Motor neuron (in vitro differentiated cells): ENCODE measurements at places on chromosomes 6 and 20. TPM values are rescaled to one million over a fixed set of nuclear protein-coding genes. Genes with fewer than 3 reads are reported as not detected.

- ATAC-seq, result no peak
Measured at GRCh38 chr20:24964506-24964840, 15.4 kb downstream of the CST7 start.

Gene LY6G6C
- total RNA-seq, result 0.36 TPM in 1 of 2 replicates, not detected in the other

DNA sequence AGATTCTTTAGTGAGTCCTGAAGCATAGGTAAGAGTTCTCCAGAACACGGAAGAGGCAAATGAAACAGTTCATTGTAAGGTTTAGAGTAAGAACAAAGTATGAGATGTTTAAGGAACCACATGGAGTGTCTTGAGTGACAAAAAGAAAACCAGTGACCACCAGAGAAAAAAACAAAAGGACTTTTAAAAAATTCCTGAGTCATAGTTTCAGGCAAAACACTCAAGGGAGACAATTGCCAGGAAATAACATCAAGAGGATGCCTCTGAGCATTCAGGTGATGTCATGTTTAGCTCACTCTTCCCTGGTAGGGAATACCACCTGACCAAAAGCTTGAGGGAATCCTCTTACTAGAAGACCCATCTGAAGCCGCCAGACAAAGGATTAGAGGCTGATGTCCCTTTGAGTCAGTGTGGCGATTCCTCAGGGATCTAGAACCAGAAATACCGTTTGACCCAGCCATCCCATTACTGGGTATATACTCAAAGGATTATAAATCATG lies 110.3 kb downstream of the COL19A1 start:
- ATAC-seq, result peak; percentile 50

Gene HAO1
- total RNA-seq, result not detected in 2 replicates

DNA sequence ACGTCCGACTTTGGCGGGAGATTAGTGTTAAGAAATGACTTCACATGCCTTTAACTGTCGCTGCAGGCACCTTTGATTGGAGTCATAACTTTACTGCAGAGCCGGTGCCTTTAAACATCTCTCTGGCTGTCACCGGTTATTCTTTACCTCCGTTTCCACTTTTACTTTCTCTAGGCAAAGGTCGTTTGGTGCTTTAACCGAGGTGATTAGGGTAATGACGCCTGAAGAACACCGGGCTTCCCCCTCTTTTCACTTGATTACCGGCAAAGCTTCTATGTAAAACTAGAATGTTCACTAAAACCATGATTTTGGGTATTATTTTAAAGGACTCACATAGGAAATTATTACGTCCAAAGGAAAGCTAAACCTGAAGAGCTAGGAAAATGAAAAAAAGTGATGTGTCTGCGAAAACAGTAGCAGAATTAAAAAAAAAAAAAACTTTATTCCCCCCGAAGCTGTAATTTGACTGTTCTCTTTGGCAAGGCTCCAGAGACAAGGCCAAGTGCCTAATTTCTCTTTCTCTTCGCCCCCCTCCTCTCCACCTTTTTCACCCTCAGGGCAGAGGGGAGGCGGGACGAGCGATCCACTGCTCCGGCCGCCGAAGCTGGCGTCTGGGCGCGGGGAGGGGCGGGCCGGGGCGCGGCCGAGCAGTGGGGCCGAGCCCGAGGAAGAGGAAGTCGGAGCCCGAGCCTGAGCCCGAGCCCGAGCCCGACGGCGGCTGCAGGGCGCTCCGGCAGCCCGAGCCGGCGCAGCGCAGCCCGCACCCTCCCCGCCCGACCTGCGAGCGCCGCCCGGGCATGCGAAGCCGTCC lies at the start of gene PLEKHG1:
Gene PLEKHG1 (plus strand): TSS at position 687 of the 811 bp plus-strand sequence. CDS start 133,797 bp downstream, outside the sequence.
- peak; percentile 78 for ATAC-seq

Gene PGC
- not detected in 2 replicates for total RNA-seq

DNA sequence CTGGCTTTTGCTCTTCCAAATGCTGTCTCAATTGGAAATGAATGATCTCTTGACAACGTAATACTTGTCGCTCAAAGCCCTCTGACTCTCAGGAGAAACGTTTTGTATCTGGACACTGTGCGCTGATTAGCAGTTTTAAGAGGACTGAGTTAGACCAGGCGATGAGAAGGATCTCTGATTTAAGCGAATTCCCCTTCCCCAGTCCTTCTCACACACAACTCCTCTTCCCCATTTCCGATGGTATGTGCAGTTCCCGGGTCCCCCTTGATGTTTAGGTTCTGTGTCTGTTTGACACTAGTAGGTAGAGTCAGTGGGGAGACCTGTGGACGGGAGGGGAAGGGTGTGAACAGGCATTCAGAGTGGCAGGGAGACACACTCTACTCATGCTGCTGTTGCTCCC lies 2.5 kb downstream of the ZDHHC14 start:
- no peak for ATAC-seq

DNA sequence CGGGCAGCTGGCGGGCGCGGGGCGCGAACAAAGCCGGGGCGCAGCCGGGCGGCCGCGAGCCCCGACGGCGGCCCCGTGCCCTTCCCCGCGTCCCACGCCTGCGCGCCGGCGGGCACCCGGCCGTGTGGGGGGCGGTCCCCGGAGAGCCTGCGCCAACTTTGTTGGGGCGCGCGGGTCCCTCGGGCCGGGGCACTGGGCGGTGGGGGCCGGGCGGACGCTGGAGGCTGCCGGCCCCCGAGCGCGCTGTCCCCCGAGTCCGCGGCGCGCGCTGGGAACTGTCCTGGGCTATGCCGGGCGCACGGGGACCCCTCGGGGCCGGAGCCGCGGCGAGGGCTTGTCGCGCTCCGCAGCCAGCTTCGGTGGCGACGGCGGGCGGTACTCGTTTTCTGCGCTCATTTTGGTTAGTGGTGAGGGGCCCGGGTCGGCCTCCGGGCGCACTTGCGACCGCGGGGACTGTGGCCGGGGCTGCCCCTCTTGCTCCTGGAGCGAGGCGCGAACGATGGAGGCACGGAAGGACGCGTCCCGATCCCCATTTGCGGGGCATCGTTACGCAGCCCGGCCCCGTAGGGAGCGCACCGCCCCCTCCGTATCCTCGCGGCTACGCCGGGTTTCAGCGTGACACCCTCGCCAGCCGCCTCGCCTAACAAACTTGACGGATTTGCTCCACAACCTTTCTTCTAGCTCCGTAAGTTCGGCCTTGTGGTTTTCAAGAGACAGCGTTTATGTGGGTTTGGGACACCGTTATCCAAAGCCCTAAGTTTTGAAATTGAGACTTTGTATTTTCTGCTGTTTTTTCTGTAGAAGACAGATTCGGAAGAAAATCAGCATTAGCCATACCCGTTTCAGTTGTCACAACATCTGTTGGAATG lies 622 bp downstream of the SS18L1 start:
- peak; percentile 20 for ATAC-seq

Gene ARHGAP40
- not detected in 2 replicates for total RNA-seq

GRCh38 chr6:144823131-144823530 lies 538.0 kb downstream of the UTRN start:
- no peak for ATAC-seq

Gene CNKSR3
- 2.0 and 2.1 TPM in 2 replicates for total RNA-seq

DNA sequence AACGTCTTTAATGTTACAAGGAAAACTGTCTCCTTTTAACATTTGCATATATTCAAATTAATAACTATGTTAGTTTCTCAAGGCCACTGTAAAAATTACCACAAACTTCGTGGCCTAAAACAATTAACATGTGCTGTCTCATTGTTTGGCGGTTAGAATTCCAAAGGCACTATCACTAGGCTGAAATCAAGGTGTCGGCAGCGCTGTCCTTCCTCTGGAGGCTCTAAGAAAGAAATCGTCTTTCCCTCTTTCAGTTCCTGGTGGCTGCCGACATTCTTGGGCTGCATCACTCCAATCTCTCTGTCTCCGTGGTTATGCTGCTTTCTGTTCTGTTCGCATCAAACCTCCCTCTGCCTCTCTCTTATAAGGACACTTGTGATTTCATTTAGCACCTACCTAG lies 4.2 kb downstream of the TPD52L1 start:
- no peak for ATAC-seq

Gene AVP
- not detected in 2 replicates for total RNA-seq

GRCh38 chr20:12916699-12917098 lies 92.1 kb upstream of the SPTLC3 start:
- ATAC-seq, result no peak

DNA sequence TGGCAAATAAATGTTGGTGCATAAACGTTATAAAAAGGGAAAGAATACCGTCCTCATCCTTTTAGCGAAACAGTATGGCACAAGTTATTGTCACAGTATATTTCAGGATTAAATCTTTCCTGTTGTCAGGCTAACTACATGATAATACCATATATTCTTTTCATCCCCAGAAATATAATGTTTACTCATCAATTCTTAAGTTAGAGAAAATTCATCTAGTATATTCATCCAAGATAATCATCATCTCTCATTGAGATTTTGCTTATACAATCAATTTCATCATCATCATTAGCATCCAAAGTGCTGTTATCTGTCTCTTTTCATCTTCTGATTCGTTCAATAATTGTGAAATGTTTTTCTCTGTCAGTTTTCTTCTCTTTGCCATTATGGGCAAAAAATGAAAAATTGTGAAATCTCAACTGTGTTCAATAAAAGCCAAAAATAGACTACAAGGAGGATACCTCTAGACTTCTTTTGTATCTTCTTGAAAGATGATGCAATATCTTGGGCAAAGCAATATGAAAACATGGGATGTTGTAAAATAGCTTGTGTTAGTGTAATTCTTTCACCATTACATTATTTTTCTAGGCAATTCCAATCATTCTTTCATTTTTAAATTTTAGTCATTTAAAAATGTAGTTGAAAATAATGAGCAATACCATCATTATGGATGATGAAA lies 2.6 kb downstream of the SPACA1 start:
- no peak for ATAC-seq

Gene OOEP
- 0.81 TPM in 1 of 2 replicates, not detected in the other for total RNA-seq

Gene GGTLC1
- total RNA-seq, result not detected in 2 replicates

DNA sequence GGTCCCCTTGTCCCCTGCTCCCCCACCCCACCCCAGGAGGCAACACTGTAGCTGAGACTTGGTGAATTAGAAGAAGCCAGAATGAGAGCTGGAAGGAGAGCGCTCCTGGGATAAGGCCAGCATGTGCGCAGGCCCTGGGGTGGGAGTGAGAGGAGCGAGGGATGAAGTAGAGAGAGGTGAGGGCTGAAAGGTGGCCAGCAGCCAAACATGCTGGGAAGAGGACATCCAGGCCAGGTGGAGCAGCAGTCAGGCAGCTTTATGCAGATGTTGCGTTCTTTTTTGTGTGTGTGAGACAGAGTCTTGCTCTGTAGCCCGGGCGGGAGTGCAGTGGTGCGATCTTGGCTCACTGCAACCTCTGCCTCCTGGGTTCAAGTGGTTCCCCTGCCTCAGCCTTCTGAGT lies 2.2 kb upstream of the BPIFB1 start:
- ATAC-seq, result no peak

Gene NOX3
- total RNA-seq, result not detected in 2 replicates

- no peak for ATAC-seq
Measured at GRCh38 chr6:170185175-170185978, 105.5 kb downstream of the DLL1 start.

GRCh38 chr6:133814797-133815196 lies 74.1 kb upstream of the TCF21 start:
- ATAC-seq, result no peak

Gene CCM2L
- total RNA-seq, result 0.26 TPM in 1 of 2 replicates, not detected in the other

GRCh38 chr6:7145885-7146828 lies 38.4 kb downstream of the RREB1 start:
- ATAC-seq, result peak; percentile 29

DNA sequence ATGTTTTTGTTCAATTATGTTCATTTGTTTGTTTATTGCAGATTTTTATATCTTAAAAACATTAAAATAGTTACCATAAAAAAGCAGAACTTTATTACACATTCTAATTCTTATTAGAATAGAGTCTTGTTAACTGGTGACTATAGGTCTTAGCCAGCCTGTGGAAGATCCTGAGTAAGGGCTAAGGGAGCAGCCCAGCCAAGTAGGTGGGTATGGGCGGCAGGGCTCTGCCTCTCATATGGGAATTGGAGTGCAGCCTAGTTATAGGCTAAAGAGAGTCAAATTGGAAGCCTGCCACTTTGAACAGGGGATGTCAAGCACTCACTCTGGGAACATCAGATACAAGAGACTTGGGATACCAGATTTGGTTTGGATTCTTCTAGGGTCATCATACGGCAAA lies 10.5 kb upstream of the HSF2 start:
- no peak for ATAC-seq

DNA sequence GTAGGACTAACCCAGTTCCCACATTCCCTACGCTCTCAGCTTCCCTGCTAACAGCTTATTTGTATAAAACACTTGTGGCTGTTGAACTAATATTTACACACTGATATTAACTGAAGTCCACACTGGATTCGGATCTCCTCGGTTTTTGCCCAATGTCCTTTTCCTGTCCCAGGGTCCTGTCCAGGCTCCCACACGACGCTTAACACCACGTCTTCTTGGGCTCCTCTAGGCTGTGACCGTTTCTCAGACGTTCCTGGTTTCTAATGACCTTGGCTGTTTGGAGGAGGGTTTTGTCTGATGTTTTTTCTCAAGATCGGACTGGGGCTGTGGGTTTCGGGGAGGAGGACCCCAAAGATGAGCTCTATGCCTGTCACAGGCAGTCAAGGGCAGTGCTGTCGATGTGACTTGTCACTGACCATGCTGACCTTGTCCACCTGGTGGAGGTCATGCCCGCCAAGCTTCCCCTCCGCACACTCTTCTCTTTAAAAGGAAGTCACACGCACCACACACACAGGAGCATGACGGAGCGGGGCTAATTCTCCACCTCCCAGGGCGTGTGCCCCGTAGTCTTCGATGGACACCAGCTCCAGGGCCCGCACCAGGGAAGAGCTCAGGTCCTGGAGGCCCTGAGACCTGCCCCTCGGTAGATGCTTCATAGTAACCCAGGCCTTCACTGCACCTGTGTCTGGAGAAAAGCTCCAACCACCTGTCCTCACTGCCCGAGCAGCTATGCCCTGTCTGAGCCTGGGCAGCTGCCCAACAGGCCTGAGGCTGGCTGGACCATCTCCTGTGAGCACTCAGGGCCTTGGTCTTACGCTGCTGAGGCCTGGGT lies 72.0 kb downstream of the TTLL2 start:
- no peak for ATAC-seq

Gene PHACTR1
- 13.4 and 14.8 TPM in 2 replicates for total RNA-seq

- ATAC-seq, result no peak
Measured at GRCh38 chr20:59729506-59729905, 125.2 kb downstream of the PHACTR3 start.

DNA sequence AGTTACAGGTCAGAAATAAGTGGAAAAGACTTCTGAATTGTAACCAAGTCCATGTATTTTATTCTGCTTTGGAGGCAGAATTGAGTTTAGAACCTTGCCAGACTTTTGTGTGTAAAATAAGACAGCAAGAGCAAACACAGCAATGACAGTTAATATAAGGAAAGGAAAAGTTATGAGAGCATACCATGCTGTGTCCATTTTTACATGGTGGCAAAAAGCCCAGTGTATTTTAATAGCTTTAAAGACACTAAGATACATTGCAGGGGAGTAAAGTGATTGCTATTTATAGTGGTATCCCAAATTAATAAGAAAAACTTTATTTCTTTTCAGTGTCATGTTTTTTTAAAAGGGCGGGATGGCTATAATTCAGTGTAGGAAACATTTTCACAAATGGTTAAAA lies 45.2 kb downstream of the CDC5L start:
- no peak for ATAC-seq

Gene RAB32
- 16.5 and 17.3 TPM in 2 replicates for total RNA-seq

GRCh38 chr6:28543651-28544610 lies 18.2 kb downstream of the GPX5 start:
- ATAC-seq, result peak; percentile 31

GRCh38 chr6:15411766-15412165 lies 165.9 kb downstream of the JARID2 start:
- no peak for ATAC-seq

Gene KCNK15
- total RNA-seq, result 0.24 and 0.33 TPM in 2 replicates

Gene POM121L2
- 0.14 and 0.17 TPM in 2 replicates for total RNA-seq
